ENCODE measurements at places on chromosomes 16 and 17.

DNA sequence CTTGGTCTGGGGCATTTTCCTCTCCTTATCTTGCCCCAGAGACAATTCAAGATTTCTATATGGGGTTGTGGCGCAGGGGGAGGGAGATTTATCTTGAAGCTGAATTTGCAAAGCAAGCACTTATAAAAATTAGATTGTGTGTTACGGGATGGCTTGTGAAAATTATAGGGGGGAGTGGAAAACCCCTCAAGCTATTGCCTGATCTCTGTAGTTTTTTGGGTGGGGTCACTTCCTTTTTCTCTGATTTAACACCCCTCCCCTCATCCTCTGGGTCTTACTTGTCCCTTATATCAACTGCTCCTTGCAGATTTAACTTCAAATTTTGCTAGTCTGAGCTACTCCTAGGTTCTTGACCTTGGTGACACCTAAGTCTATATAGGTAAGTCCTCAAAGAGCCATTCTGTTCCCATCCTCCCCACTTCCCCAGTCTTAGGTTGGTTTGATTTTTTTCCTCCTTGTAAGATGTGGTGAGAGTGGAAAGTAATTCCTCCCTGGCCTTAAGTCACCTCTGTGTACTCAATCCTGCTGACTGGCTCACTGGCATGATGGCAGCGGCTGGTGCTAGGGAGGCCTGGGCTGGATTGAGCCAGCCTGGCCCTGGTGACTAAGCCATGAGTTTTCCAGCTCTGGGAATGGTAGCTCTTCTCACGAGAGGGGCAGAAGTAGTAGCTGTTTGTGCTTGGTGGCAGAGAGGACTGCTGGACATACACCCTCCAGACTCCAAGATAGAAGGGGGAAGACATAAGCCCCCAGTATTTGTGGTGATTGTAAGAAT, 2.3 kb downstream of the ARL4D start:
- no peak for DNase-seq

GRCh38 chr16:26196310-26196709, 504.6 kb downstream of the HS3ST4 start:
- DNase-seq, result no peak

- no peak for DNase-seq
Measured at GRCh38 chr17:56679115-56679776, 85.7 kb downstream of the NOG start.

- DNase-seq, result peak; percentile 48
Measured at GRCh38 chr17:78357177-78357586, 2.7 kb downstream of the SOCS3 start.

GRCh38 chr17:77961741-77962140, 3.2 kb downstream of the TNRC6C start:
- no peak for DNase-seq

Data from activated T-cell treated with anti-CD3 and anti-CD28 coated beads, Interleukin-2, amount 50 U/mL, for 1 hour (primary cell).